Astrocyte of the spinal cord (primary cell): ENCODE measurements at places on chromosomes 11 and 22.
A peak's percentile ranks its signal among the peaks of the same experiment; 100 is the strongest.

DNA sequence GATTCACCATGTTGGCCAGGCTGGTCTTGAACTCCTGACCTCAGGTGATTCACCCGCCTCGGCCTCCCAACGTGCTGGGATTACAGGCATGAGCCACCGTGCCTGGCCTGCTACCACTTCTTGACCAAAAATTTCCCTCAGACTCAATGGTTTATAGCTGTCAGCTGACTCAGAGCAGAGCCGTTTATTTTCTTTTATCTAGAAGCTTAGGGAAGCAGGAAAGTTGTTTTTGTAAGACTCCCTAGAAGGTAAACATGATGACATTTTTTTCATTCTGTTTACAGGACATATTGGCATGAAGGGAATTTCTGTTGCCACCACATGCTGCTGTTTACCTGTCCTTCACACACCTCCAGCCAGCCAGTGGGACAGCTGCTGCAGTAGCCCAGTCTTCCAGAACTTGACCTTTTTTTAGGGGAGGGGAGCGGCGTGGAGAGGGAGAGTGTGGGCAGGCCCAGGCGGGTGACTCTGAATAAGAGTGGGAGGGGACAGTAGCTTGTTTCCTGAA is 56.1 kb upstream of the PTPRJ start:
- peak; percentile 62 for DNase-seq

GRCh38 chr11:127627204-127627603 is 626.6 kb upstream of the KIRREL3 start:
- no peak for DNase-seq

DNA sequence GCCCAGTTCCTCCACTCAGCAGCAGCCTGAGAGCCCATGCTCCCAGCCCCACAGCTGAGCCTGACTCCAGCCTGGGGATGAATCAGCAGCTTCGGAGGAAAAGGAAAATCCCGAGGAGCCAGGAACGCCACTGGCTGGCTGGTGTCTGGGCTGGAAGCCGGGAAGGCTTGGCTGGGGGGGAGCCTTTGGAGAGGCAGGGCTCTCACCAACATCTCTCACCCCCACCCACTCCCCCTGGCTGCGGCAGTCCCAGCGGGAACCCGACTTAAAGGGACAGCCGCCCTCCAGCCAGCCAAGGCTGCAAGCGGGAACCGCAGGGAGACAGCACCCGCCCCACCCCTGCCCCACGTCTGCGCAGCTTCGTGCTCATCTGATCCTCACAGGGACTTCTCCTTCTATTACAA is 28.4 kb downstream of the KIAA0930 start:
- peak; percentile 93 for DNase-seq

DNA sequence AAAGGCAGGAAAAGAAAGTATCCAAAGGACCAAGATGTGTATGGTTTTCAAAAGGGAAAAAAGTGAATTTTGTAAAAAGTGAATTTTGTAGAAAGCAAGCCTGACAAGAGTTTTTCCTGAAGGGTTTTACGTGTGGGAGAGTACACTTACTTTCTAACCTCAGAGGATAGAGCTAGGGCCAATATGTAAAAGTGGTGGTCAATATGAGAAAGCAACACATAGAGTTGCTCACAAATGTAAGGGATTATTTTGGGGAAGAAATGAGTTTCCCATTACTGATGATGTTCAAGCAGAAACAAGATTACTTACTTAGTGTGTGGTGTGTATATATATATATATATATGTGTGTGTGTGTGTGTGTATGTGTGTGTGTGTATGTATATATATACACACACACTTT is 162.5 kb downstream of the SWAP70 start:
- DNase-seq: no peak

- no peak for DNase-seq
Observed at GRCh38 chr22:28937206-28938025, 54.0 kb downstream of the ZNRF3 start.

DNA sequence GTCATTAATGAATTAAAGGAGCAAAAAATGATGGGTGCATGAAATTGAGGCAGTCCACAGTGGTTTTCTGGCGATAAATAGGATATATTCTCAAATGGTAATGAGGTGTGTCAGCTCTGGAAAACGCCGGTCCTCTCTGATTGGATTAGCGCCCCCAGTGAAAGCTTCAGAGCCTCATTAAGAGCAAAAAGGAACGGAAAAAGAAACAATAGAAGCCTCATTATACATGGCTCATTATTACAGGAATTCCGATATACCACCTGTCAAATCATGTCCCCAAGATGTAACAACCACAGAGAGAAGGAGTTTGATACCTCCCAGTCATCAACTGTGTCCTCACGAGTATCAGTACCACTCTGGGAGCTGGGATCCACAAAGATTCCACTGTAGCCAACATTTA is 175.7 kb upstream of the PITPNB start:
- no peak for DNase-seq

DNA sequence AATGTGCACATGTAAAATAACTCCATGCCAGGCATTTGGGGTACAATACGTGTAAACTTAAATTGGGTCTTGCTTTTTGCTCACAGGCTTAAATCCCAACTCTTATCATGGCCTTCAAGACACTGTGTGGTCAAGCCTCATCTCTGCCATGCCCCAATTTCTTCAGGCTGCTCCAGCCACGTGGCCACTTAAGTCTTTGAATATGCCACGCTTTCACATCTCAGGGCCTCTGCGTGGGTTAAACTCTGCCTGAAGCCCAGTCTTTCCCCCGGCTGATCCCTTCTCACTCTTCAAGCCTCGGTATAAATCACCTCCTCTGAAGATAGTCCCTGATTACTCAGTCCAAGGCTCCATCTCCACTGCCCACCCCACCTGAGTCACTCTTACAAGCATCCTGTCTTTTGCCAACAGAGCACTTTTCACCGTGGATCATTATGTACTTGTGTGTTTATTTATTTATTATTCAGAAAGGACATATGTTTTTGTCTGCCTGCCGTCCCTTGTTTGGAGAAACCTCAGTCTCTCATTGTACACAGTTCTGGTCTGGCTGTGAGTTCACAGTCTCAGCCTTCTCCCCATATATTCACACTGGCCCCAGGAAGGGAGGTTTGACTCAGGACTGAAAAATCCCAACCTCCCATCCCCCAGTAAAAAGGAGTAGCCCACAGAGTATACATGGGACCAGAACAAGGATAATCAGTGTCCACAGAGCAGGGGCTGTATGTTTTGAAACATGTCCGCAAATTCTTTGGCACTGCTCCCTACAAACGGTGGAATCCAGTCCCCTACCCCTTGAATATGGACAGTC is 344.7 kb downstream of the MN1 start:
- DNase-seq: peak; percentile 87

DNA sequence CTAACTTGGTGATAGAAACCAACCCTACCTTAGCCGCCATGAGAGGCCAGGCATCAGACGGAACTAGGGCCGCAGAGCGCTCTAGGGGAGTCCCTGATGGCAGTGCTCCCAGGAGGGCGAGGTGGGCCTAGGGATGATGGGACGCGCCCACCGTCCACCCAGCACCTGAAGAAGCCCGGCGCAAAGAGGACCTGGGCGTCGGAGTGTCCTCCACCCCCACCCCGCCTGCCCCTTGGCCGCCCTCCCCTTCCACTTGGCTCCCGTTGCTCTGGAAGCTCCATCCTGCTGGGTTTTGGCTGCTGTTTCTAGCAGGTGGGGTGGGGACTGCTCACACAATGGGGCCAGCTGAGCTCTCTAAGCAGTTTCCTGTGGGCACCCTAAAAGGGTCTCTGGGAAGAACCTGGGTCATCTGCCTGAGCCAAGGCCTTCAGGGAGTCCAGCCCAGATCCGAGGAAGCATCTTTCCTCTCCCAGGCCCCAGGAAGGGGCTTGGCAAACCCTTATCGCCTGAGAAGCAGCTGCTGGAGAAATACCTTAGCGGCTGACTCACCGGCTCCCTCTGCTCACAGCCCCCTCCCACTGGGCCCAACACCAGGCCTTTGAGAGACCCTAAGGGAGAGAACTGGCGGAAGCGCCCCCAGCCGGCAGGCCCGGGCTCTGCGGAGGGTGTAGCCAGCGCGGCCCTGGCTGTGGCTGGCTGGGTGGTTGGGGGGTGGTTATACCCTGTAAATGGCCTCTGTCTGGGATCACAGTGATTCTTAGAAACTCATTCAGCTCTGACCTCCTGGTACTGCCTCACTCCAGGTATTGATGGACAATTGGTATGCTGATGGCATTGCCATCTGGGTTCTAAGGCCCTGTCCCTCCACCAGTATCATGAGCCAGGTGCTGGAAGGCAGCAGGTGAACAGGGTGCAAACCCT is 19.3 kb downstream of the CREB3L1 start:
- peak; percentile 96 for DNase-seq

GRCh38 chr11:33375688-33376311 is 118.6 kb downstream of the HIPK3 start:
- DNase-seq: peak; percentile 35

DNA sequence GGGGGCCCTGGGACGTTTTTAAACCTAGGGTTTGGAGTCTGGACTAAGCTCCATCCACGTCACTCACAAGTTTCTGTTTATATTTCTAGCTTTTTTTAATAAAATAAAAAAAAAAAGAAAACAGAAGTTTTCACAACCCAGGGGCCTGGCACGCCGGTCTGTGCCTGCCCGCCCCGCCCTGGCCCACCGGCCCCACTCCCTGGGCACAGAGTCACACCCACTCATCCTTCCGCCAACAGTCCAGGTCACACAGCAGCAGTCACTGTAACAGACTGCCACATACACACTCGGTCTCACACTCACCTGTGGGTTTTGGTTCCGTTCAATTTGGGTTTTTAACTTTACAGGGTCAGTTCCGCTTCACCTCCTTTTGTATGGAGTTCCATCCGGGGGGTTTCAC is 5.3 kb upstream of the ACR start:
- no peak for DNase-seq

GRCh38 chr11:44437122-44437521 is 127.2 kb upstream of the ALX4 start:
- DNase-seq: no peak
